PC-3 (cell line): ENCODE measurements at places on chromosomes 12 and 14. TPM values are rescaled to one million over a fixed set of nuclear protein-coding genes. Genes with fewer than 3 reads are reported as not detected.

GRCh38 chr12:24014915-24015832 lies 65.7 kb upstream of the SOX5 start:
- no peak for DNase-seq

GRCh38 chr12:12798480-12798879 lies 13.0 kb downstream of the APOLD1 start:
- DNase-seq = no peak

- peak; percentile 96 for DNase-seq
Observed at GRCh38 chr14:31243860-31244259, 36.3 kb upstream of the HECTD1 start.

DNA sequence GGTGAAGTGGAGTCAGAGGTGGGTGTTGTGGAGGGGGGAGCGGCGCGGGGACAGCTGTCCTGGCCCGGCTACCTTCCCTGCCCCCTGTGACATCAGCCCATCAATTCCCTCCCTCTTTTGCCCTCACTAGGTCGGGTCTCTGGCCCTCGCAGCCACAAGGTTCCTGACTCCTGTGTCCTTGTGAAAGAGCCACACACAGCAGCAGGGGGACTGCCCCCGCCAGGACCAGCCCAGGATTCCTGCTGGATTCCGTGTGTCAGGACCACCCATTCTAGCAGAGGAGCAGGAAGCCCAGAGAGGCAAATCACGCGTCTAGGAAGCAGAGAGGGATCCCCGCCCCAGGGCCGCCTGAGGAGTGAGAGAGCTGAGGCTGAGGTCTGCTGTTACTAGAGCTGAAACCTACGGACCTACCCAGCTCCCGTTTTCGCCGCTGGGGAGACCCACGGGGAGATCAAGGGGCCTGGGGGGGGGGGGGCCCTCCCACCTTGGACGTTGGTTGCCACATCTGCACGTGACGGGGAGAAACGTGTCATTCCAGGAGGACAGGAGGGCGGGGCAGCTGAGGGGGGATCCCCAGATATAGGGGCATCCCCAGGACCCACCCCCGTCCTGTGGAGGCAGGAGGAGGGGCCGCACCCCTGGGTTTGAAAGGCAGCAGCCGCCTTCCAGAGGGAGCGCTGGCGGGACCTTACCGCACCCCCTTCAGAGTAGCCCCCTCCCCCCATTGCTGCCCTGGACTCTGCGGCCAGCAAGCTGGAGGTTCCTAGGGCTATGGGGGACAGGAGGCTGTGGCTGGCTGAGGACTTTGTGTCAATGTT lies 12.5 kb upstream of the INF2 start:
- no peak for DNase-seq

CCDC184 gene
- total RNA-seq = not detected in 2 replicates

CMA1 gene
- not detected in 2 replicates for total RNA-seq

IL31 gene
- not detected in 2 replicates for total RNA-seq
